ELF-1 (cell line): ENCODE measurements at places on chromosomes 11 and 22.

- DNase-seq, result no peak
Observed at GRCh38 chr22:30000566-30000965, 79.7 kb upstream of the HORMAD2 start.

- no peak for DNase-seq
Observed at GRCh38 chr22:20433191-20433590, 4.4 kb downstream of the SCARF2 start.

DNA sequence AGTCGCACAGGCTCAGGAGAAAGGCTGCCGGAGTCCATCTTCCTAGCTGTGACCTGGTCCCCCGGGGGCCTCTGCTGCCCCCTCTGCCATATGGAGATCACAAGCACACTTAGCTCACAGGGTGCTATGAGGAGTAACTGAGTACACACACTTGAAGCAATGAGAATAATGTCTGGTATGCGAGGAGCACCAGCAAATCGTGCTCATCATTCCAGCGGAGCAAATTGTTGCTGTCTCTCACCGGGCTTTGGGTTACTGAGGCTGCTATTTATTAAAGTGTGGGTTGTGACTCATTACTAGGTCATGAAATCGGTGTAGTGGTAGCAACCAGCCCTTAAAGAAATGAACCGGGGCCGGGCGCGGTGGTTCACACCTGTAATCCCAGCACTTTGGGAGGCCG lies 48.1 kb upstream of the EIF3D start:
- DNase-seq, result no peak

GRCh38 chr11:6620636-6621035 lies 1.4 kb upstream of the TPP1 start:
- no peak for DNase-seq

DNA sequence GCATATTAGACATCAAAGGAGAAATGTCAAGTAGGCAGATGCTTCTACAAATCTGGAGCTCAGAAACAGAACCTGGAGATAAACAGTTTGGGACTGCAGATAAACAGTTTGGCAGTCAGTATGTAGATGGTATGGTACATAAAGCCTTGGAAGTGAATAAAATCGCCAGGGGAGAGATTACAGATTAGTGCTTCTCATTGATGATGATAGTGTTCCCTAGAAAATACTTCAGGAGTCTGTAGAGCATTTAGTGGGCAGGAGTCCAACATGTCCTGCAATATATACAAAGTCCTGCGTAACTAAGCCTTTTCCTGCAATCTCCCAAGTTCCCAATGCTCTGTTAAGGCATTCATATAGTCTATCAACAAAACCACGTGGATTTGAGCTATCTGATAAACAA lies 35.2 kb downstream of the NARS2 start:
- no peak for DNase-seq
